ENCODE measurements at places on chromosomes 2 and 18.

- DNase-seq, result no peak
Observed at GRCh38 chr2:5705490-5705889, 13.3 kb downstream of the SOX11 start.

DNA sequence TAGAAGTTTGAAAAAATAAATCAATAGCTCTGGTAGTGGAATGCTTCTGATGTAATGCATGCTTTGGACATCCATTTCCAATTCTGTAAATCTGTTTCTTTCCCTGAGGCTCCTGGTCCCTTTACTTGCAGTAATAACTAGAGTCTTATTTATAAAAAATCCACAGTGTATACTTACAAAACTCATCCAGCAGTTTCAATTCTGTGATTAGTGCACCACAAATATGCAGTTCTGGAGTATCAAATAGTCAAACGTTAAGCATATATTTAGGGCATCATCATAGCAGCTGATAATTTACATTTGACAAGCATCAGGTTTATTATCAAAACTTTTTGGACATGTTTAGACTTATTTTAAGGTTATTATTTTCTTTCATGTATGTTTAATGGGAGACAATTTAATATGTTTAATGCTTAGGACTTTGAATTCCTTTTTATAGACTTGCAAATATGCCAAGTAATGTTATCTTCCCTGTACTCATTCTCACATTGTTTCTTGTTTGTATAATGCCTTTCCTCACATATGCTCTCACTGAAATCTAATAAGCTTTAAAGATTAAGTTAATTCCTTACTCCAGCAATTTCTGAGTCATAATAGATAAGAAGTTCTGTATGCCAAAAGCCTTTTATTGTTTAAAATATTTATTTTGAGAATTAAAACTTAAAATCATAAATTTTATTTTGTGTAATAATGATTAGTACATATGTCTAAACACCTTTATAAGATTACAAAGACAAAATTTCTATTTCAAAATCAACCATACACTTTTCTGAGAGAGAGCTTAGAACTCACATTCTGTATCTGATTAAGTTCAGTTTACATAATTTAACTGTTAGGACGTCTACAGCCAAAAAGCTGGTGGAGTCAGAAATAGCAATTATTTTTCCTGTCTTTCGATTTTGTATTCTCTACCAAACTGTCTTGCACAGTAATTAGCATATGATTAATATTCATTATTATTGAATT, 341.5 kb upstream of the TMEFF2 start:
- no peak for DNase-seq

DNA sequence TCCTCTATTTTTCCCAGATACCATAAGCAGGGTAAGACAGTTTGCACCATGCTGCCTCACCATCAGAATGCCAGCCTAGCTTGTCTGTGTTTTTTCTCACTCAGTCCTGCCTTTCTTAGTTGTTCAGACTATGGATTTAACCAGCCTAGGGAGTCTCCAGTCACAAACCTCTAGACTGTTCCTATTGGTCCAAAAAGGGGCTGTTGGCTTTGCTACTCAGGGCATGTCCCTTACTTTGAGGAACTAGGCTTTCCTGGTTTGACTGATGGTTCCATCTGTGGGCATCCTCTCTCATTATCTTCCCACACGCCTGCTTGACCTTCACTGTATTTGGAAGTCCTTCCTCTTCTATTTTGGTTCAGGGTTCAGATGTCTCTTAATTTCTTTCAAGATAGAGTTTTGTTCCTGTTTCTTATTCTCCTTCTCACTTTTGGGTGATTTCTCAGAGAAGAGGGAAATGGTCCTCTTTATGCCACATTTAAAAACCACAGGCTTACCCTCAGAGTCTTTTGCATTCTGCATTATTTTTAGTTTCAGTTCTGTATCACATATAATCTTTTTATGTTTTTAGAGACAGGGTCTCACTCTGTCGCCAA, 31.3 kb upstream of the TMEM131 start:
- no peak for DNase-seq

- no peak for DNase-seq
Observed at GRCh38 chr2:110993557-110994231, 127.0 kb upstream of the BCL2L11 start.

Measured in hindlimb muscle (tissue), 1 donor.